NCI-H748 treated with DMSO at 0.1 percent for 48 hours (cell line): ENCODE measurements at places on chromosomes 5 and 9.
A peak's percentile ranks its signal among the peaks of the same experiment; 100 is the strongest.

DNA sequence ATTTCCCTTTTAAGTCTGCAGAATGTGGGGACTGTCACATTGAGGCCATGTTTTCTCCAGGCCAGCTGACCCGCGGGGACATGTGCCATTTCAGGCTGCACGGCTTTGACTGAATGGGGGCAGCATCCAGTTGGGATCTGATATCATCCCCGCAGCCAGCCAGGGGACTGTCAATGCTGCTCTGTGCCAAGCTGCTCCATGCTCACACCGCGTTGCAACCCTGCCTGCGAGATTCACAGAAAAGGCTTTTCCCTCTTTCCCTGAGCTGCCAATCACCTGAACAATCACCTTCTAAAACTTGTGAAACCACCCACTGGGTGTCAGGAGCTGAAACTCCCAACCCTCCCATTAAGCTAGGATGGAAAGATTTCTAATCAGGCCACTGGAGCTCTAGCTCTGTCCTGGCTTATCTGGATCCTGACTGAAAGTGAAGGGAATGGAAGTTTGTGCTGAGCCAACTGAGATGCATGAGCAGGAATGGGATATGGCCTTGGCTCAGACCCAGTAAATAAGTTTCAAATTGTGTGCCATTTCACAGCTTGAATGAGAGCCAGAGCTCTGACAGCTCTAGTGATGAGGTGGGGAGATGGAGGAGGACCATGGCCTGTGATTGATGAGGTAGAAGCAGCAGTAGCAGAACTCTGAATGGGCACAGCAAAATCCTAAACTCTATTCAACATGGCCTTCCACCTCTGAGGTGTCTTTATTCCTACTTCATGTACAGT is 34.5 kb upstream of the ZNF366 start:
- no peak for DNase-seq

DNA sequence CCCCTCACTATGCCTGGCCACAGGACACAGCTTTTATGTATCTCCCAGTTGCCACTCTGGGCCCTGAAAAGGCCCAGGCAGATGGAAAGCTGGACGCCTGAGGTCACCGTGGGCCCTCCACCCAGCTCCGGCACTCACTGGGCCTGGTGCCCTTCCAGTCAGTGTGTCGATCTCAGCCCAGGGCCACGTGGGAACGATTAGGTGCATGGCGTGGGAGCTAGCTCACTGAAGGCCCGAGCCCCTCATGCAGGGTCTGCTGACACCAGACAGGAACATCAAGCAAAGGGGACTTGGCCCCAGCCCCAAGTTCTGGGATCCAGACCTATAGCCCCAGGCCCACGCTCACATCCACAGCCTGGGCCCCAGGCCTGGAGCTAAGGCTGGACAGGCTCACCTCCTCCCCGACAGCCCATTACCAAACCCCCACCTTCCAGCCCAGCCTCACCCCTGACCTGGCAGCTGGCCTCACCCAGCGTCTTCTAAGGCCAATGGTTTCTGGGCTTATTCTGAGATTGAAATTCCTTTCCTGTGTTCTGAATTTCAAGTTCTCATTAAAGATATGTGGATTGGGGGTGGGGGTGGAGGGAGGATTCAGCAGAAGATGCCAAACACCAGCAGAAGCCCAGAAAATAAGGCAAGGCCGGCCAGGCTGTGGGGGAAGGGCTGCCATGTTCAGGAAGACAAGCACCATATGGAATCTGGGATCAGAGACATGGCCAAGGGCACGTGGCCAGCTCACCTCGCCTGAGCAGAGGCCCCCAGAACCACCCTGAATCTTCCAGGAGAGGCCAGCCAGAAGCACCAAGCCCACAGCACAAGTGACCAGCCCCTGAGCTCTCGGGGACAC is 74.5 kb downstream of the ADAMTS2 start:
- no peak for DNase-seq

DNA sequence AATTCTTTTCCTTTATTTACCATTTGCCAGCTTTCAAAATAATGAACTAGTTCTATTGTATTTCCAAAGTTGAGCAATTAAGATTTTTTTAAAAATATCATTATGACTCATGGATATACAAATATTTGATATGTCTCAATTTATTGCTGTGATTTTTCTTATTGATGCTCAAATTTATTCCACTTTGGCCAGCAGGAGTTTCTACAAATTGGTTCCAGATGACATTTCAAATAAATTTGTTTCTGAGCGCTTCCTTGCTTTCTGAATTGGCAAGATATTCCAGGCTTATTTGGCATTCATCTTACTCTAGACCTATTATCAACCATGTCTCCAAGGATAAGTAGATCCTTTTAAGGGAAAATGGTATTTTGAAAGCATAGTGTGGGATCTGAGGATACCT is 58.5 kb upstream of the TJP2 start:
- DNase-seq = no peak

GRCh38 chr5:124908581-124909451 is 162.4 kb upstream of the ZNF608 start:
- DNase-seq = peak; percentile 97

GRCh38 chr9:134887219-134887618 is 6.6 kb downstream of the FCN2 start:
- DNase-seq = no peak

DNA sequence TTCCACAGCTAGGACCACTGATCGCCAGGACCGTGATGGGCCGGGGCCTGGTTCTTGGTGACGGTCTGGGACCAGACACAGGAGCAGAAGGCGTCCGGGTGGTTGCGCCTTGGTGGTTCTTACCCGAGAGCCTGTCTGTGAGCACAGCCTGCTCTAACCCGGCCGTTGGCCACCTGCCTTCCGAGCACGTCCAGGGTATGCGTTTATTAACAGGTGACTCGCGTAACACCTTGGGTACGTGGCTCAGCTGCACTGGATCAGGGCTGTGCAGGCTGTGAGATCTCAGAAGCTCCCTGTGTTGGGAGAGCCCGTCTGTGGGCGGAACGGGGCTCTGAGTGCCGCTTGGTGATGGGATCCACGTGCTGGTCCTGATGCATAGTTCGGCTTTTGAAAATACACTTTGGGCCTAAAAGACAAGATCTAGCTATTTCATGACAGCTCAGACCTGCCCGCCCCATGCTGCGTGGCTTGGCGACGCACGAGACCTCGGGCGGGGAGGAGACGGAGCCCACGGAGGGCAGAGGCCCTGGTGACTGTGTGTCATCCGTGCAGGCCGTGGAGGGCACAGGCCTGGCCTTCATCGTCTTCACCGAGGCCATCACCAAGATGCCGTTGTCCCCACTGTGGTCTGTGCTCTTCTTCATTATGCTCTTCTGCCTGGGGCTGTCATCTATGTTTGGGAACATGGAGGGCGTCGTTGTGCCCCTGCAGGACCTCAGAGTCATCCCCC is 6.7 kb upstream of the SLC6A18 start:
- DNase-seq = no peak

GRCh38 chr9:124757616-124758015 is 13.5 kb downstream of the NR6A1 start:
- no peak for DNase-seq

DNA sequence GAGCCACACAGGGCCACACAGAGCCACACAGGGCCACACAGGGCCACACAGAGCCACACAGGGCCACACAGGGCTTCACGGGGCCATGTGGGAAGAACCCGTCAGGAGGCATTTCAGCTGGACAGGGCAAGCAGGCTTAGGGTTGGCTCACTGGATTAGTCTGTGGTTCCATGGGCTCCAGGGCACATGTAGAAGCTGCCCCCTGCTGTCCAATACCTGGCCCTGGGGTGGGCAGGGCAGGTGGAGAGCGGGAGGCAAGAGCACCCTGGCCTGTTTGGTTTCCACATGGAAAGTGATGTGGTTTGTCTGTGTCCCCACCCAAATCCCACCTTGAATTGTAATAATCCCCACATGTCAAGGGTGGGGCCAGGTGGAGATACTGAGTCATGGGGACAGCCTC is 16.4 kb upstream of the LPCAT1 start:
- no peak for DNase-seq

GRCh38 chr9:32590898-32591297 is 17.9 kb upstream of the NDUFB6 start:
- DNase-seq = no peak

DNA sequence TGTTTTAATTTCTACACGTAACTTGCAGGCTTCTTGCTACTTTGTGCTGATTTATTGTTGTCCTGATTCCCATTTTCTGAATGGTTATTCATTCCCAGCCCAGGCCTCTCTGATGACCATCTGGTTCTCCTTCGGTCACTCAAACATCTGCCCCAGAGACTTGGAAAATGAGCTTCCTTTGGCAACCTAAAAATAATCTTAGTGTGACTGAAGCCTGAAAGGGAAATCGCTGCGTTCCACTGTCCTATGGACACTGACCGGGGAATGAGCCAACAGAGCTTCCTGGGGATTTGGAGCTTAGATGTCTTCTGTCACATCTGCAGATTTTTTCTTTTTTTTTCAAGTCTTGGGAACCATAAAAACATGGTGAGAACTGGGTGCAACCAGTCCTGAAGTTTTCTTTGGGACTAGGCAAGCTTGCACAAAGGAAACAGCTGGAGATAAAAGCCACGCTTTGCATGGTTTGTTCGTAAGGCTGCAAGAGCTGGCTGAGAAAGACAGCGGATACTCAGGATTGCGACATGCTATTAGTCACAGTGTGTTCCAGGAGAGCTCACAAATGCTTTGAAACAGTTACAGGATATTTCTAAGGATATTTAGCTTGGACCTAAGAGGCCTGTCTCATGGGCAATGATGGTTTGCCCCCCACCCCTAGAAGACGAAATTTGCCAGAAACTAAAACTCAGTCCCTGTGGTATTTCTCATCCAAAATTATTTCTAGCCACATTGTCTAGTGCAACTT is 146.2 kb downstream of the GOLPH3 start:
- no peak for DNase-seq

GRCh38 chr9:133878402-133878801 is 113.7 kb downstream of the VAV2 start:
- no peak for DNase-seq

DNA sequence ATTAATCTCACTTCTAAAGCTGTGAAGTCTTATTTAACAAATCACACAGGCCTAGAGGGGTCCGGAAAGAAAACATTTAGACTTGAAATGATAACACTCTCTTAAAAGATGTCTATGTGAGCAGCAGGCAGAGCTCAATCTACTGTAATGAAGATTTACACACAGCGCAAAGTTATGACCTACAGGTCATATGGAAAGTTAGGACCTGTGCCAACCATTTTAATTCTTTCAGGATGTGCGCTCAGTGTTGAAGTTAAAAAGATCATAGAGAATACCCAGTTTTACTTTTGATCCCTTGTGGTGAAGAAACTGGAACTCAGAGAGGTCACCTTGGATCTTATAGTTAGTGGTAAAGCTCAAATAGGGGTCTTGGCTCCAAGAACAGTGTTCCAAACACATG is 3.1 kb upstream of the CREBRF start:
- DNase-seq = no peak

DNA sequence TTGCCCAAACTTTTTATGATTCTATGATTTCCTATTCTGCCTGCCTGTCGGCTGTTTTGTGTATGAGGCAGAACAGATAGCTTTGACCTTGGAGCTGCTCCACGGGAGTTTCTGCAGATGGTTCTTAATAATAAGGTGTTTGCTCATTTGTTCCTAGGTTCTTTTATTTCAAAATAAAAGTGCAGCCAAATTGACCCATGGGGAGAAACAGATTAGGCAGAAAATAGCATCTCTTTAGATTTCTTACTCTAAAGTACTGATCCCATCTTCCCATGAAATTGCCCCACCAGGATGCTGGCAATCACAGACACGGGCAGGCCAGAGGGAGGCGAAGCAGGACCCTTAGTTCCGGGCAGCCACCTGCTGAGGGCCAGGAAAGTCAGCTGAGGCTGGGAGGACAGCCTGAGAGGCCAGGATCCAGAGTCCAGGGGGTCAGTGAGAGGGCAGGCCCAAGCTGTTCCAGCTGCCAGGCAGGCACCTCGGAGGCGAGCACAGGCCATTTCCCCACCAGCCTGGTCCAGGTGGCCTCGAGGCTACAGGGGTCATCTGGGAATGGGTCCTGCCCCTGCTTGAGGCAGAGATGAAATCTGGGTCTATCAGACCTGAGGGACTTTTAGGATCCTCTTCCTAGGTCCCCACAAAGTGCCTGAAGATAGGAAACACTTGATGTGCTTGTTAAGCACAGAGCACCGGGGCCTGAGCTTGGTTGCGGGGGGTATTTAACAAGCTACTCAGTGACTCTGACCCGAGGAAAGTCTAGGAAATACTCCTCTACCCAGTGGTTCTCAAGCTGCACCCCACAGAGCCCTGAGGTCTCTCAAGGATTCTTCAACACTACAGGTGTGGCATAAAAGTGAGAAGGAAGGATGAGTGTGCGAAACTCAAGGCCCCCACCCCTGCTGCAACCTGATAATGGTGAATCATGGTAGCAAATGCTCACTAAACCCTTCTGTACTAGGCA is 145.4 kb downstream of the CMYA5 start:
- DNase-seq = no peak

GRCh38 chr5:64074533-64074932 is 91.1 kb upstream of the RNF180 start:
- DNase-seq = no peak

DNA sequence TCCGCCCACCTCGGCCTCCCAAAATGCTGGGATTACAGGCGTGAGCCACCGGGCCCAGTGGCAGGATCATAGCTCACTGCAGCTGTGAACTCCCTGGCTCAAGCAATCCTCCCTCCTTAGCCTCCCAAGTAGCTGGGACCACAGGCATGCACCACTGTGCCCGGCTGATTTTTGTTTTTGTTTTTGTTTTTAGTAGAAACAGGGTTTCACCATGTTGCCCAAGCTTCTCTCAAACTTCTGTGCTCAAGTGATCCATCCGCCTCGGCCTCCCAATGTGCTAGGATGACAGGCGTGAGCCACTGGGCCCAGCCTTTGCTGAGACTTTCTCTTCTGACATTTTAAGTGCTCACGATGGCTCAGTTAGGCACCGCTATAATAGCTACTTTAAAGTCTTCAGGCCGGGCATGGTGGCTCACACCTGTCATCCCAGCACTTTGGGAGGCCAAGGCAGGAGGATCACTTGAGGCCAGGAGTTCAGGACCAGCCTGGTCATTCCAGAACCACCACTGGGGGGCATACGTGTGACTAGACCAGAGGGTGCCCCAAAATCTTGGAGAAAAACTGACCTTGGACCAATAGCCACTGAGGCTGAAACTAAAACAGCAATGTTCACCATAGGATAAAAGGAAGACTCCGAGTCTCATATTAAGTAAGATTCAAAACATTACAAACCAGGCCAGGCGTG is 3.1 kb upstream of the ENTPD8 start:
- DNase-seq = no peak

DNA sequence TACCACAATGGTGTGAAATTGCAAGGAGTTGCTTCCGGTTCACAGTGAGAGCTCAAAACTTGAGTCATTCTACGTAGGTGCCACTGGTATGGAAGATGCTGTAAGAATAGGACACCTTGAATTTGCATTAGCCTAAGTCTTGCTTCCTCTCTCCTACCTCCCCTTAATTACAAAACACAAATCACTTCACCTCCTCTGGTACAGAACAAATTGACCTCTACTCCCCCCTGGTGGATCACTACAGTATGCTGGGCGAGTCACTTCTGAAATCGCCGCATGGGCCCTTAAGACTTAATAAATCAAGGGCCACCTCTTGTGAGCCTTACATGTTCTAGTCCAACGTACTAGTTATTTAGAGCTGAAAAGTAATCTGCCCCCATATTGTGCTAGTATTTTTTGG is 145.3 kb upstream of the SMARCA2 start:
- DNase-seq = peak; percentile 47

GRCh38 chr5:151095341-151096000 is 14.6 kb upstream of the TNIP1 start:
- DNase-seq = no peak
